ENCODE measurements at places on chromosomes 12 and 14.

DNA sequence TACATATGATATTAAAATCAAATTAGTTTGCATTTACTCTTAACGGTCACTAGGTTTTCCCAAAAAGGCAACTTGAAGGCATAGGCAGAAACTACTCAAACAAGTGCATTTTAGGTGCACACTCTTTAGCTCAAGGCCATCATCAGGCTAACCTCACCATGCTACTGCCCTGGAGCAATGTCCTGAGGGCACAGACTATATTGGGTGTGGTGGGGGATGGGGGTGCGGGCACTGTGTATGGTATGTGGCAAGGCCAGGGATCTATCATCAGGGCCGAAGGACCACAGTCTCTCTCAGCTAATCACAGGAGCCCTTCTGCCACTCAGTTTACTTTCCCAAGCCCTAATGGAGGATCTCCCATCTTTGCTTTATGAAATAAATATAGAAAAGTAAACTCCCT, 51.9 kb downstream of the SH2B3 start:
- DNase-seq: no peak

DNA sequence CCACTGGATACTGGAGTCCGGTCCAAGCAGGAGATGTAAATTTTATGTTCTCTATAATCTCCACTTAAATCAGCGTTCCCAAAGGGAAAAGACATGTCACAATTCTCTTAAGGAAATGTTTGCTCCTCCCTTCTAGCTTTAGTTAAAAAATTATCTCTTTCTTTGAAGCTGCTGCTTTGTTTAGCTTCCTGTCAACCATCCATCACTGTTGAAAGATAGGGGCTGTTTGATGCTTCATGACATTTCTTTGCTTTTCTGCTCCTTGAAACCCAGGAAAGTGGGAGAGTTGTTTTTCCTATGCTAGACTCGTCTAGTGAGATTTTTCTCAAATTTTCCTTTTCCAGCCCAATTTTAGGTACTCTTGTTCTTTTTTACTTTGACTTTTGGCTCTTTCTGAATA, 31.9 kb downstream of the MBIP start:
- no peak for DNase-seq

DNA sequence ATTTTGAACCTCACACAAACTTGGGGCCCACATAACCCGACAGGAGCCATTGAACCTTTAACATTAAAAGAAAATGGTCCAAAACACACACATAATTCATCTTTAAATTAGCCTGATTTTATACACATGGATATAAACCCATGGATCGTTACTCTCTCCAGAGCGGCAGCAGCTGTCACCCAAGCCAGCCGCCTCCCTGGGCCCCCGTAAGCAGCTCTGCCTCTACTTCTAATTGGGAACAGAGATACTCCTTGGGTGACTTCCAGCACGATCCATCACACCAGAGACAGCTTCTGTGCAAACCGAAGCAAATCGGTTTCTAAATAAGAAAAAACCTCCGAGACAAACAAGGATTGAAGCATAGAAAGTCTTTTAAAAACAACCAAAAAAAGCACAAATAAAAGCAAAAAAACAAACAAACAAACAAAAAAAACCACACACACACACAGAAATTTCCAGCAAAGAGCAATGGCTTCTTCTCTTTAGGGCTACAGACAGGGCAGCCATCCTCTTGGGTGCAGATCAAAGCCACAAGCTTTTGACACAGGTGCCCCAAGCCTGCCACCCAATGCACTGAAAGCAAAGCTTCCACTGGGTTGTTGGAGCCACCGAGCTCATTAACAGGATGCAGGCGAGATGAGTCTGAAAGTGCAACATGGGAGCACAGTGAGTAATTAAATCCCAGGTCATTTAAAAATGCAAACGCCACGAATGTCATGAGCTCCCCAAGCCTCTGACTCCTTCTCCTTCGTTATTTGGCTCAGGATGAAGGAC, 156.9 kb downstream of the DPF3 start:
- DNase-seq: no peak

DNA sequence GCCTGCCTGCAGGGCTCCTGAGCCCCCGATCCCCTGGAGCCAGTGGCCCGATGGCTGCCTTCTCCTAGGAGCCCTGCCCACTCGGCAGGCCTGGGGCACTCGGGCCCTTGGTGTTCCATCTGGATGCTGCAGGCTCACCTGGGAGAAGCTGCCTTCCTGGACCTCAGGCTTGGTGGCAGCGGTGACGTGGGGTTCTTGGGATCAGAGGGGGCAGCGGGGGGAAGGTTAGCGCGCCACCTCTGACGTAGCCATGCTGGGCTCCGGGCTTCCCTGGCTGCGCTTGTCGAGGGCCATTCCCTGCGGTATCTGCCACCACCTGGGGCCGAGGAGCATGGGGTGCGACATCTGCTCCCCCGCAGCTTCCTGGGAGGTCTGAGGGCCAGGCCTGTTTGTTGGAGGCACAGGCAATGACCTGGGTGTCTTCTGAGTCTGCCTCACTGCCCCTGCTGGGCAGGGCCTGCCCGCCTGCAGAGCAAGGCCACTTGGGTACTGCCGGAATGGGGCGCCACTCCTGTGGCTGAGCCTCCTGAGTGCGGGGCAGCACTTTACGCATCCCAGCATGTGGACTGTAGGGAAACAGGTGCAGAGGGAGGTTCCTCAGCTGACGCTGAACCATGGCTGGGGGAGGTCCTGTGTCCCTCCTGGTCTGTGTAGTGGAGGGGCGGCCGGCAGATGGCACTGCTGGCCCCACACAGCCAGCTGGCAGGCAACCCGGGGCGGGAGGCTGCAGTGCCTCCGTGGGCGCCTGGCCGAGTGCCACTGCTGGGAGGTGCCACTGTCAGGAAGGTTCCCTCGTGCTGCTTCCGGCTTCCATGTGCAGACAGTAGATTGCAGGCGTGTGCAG, 20.3 kb downstream of the MTA1 start:
- DNase-seq: no peak

- DNase-seq: no peak
Measured at GRCh38 chr12:128810182-128811127, 13.3 kb downstream of the SLC15A4 start.

Measured in activated naive CD4-positive, alpha-beta T cell treated with anti-CD3 and anti-CD28 coated beads, Interleukin-2, amount 50 U/mL, for 16 hours (primary cell).